ENCODE measurements at places on chromosomes 16 and 17.
A peak's percentile ranks its signal among the peaks of the same experiment; 100 is the strongest.

DNA sequence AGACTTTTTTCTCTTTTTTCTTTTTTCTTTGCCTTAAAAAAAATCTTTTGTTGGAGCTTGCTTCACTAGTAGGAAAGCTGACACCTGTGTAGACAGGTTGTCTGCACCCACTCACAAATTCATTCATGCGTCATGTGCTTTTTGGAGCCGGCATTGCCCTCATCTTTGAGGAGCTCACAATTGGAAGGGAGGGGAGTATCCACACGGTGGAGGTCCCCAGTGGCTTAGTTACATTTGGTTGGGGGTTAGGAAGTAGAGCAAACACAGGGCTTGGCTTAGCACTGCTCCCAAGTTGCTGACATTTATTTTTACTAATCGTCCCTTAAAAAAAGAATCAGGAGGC lies 18.7 kb upstream of the MEIOB start:
- no peak for DNase-seq

DNA sequence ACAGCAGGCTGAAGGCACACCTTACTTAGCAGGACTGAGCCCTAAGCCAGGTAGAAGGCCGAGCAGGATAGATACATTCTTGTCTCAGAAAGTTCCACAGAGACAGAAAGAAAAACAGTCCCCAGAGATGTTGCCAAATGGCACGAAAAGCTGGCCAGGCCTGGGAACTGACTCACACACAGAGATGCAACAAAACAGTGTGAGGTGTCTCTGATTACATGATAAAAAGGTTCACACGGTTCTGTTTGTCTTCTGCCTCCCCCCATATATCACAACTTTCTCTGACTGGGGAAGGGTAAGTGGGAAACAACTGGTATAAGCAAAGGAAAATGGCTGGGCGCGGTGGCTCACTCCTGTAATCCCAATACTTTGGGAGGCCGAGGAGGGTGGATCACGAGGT lies 1.7 kb downstream of the WBP2 start:
- DNase-seq, result peak; percentile 42

GRCh38 chr17:37744633-37744927 lies 279 bp downstream of the HNF1B start:
- DNase-seq, result peak; percentile 77

- no peak for DNase-seq
These were observed 40.2 kb upstream of the CIBAR2 start for GRCh38 chr16:85152414-85153030.
